Thymus (tissue), 14 donors: ENCODE measurements at places on chromosomes 7 and 10. TPM values are rescaled to one million over a fixed set of nuclear protein-coding genes. Genes with fewer than 3 reads are reported as not detected.

Gene CFAP70
- total RNA-seq: 1.7 TPM

GRCh38 chr7:135712796-135713195 lies 15.2 kb downstream of the SLC13A4 start:
- DNase-seq: no peak

DNA sequence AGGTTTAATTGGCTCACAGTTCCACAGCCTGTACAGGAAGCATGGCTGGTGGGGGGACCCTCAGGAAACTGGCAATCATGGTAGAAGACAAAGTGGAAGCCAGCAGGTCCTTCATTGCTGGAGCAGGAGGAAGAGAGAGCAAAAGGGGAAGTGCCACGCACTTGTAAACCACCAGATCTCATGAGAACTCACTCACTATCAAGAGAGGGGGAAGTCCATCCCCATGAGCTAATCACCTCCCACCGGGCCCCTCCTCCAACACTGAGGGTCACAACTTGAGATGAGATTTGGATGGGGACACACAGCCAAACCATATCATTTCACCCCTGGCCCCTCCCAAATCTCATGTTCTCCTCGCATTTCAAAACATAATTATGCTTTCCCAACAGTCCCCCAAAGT lies 171.9 kb upstream of the CACNA2D1 start:
- no peak for DNase-seq

DNA sequence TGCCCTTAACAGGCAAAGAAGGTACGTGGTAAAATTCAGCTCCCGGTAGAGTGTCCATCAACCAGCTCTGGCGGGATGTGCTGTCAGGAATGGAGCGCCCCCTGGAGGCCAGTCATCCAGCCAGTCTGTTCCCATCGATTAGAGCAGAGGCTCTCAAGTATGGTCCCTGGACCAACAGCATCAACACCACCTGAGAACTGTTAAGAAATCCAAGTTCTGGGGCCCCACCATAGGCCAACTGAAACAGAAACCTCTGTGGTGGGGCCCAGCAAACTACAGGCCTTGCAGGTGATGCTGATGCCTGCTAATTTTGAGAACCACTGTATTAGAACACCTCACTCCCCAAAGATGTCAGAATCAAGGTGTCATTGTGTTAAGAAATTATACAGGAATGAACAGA lies 109.2 kb downstream of the DPY19L1 start:
- peak; percentile 3 for DNase-seq

- DNase-seq: no peak
Measured at GRCh38 chr10:44393051-44393630, 8.2 kb upstream of the CXCL12 start.

Gene ATG9B
- total RNA-seq: 1.6 TPM

Gene C10orf67
- total RNA-seq: 0.05 TPM
